ENCODE measurements at places on chromosomes 12 and 14.

GRCh38 chr12:5022025-5022424 lies 21.7 kb upstream of the KCNA5 start:
- no peak for DNase-seq

DNA sequence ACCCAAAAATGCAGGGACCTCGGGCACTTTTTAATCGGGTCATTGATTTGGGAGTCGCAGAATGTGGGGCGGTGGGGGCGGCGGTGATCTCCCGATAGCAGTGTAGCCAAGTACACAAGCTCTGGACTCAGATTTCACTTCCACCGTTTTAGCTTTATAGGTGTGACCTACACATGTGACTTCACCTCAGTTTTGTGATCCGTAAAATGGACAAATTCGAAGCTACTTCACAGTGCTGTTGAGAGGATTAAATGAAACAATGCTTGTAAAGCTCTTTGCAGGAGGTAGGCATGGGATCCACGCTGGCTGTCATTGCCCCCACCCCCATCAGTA lies 478 bp downstream of the RITA1 start:
- no peak for DNase-seq

GRCh38 chr12:68474467-68475204 lies 136.1 kb upstream of the RAP1B start:
- DNase-seq, result no peak

DNA sequence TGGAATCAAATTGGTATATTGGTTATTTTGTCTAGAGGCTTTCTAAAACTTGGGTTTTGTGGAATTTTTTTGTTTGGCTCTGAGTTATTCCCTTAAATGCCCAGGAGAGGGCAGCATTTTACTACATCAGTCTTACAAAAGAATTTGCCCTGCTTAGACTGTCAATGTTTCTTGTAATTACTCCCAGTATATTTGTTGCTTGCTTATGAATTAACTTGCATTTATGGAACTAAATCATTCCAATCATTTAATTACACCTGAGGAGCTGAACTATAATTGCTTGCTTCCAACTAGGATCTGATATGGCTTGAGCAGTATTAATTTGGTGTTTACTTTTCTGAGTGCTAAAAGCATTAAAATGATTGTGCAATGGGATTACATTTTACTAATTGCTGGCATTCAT lies 48.7 kb downstream of the MIPOL1 start:
- no peak for DNase-seq

- DNase-seq, result no peak
Measured at GRCh38 chr14:75714991-75715390, 53.9 kb downstream of the TTLL5 start.

- no peak for DNase-seq
Measured at GRCh38 chr12:109900752-109901580, 892 bp downstream of the TCHP start.

DNA sequence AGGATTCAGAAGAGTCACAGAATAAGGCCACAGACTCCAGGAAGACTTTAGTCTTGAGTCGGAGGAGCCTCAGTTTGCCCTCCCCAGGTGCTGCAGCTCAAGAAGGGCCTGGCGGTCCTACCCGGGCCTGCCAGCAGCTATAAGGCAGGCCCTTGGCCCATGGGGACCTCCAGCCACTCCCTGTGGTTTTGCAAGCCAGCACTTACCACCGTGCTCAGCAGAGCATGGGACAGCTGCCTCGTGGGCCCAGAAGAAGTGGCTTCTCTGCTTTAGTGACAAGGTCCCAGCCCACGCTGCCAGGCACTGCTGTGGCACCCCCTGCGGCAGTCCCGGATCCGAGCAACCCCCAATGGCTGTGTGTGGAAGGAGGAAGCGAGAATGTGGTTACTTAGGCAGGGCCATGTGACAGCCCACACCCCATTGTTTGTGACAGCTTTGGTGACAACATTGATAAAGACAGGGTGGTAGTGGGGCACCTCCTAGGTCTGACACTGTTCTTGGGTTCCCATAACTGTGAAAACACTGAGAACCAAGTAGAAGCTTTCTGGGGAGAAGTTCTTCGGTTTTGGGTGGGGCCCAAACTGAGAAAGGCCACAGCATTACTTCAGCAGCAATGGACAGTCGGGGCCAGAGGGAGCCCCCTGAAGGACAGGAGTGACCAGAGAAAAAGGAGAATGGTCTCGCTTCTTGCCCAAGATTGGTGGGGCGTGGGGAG lies at the start of gene SELPLG:
Gene SELPLG, minus strand, starts transcription at position 361 of the 715 bp plus-strand sequence. CDS start 9,587 bp downstream, outside the sequence.
- DNase-seq, result peak; percentile 56

DNA sequence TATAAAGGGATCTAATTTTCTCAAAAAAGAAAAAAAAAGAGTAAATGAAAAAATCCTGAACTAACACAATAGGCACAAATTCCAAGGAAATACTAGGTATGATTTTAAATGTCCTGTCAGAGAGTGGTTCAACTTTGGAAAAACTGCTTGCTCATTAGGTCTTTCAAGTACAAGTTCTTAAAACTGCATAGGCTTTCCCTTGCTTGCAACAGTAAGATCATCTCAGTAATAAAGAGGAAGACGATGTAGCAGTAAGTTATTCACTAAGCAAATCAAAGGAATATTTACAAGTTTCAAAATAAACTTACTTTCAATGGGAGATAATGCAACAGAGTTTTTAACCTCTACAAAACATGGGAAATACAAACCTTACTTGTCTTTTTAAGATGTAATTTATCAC lies 21.6 kb downstream of the CORO1C start:
- DNase-seq, result no peak

- no peak for DNase-seq
Measured at GRCh38 chr14:74577247-74577947, 34.6 kb downstream of the LTBP2 start.

DNA sequence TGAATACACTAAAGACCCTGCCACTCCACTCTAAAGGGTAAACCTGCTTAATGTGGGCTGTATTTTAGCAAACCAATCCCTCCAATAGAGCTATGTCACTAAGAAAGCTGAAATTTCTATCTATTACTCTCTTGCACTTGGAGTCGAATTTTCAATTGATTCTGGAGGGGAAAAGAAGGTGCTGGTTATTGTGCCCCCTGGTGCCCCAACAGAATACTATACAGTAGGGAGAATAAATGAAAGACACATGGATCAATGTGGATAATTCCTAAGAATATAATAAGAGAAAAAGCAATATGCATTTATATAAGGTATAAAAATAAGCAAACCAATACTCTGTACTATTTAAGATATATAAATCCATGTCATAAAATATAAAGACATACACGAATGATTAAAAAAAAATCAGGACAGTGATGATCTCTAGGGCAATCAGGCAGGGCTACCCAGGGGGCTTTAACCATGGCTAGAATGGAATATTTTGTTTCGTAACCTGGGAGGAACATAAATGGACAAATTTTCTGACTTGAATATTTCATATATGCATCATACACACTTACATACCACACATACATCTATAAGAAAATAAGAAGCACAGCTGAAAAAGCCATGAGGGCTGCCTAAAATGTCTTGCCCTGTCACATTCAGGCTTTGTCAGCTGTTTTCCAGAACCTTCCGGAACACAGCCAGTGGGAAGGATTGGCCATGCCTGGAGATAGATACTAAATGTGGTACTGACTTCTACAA lies 54.4 kb downstream of the EFCAB11 start:
- no peak for DNase-seq

GRCh38 chr14:57871459-57872080 lies 5.7 kb upstream of the SLC35F4 start:
- no peak for DNase-seq

DNA sequence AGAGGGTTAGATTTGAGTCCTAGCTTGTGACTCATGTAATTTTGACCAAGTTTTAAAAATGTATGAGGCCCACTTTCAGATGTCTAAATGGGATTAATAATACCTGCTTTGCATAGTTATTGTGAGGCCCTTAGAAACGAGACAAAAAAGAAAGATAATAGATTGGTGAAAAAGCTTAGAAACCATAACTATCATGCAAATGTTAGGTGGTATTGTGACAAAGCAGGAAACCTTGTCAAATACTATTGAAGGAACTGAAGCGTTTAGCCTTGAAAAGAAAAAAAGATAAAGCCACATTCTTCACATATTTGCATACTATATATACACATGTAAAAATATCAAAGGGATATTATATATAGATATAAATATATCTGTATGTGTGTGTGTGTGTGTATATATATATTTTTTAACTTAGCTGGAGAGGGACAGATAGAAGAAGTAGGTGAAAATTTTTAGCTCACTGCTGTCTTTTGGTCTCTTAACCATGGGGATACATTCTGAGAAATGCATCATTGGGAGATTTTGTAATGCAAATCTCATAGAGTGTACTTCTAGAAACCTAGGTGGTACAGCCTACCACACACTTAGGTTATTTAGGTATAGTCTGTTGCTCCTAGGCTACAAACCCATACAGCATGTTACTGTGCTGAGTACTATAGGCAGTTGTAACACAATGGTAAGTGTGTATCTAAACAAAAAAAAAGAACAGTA lies 270.3 kb downstream of the CCDC91 start:
- no peak for DNase-seq

GRCh38 chr12:25557830-25558436 lies 4.8 kb upstream of the LMNTD1 start:
- no peak for DNase-seq

DNA sequence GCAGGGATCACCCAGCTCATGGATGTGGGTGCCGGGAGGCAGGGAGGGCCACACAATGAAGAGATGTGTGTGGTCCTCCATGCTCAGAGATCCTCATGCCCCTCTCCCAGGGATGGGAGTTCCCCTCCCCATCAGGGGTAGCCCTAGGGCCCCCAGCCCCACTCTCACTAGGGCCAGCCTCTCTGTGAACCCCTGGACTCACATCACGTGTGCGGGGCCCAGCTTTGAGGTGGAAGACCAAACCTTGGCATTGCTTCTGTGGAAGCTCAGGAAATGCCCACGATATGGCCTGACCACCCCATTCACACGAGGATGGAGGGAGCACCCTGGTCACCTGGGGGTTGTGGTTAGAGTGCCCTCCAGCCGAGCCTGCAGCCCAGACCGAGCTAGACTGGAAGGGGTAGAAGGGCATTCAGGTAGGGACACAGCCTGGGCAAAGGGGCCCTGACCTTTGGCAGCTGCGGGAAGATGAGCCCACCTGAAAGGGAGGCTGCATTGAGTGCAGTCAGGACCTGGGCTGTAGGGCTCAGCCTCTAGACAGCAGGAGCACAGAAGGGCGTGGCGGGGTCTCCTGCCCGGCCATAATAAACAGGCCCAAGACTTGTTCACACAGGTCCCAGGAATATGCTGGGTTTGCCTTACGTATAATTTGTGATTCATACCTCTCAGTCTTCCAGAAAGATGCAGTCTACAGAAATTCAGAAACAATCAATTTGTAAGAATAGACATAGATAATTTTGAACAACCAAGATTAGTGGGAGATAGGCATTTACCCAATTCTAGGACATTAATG lies 34.8 kb upstream of the RCOR1 start:
- DNase-seq, result no peak

DNA sequence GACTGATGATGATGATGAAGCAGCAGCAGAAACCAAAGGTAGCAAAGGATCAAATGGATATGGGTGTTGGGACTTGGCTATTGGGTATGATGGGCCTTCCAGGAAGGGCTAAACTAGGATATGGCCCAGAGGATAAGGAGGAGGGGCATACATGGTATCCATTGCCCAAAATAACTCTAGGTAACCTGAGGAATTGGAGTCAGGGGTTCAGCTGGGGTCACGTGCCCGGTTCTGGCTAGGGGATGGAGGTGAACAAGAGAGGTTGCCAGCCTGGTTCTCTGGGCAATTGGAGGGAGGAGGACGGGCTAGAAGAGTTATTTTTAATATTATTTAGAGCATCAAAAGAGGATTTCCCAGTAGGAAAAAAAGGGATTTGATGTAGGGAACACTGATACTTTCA lies 2.7 kb upstream of the ANKRD52 start:
- no peak for DNase-seq

DNA sequence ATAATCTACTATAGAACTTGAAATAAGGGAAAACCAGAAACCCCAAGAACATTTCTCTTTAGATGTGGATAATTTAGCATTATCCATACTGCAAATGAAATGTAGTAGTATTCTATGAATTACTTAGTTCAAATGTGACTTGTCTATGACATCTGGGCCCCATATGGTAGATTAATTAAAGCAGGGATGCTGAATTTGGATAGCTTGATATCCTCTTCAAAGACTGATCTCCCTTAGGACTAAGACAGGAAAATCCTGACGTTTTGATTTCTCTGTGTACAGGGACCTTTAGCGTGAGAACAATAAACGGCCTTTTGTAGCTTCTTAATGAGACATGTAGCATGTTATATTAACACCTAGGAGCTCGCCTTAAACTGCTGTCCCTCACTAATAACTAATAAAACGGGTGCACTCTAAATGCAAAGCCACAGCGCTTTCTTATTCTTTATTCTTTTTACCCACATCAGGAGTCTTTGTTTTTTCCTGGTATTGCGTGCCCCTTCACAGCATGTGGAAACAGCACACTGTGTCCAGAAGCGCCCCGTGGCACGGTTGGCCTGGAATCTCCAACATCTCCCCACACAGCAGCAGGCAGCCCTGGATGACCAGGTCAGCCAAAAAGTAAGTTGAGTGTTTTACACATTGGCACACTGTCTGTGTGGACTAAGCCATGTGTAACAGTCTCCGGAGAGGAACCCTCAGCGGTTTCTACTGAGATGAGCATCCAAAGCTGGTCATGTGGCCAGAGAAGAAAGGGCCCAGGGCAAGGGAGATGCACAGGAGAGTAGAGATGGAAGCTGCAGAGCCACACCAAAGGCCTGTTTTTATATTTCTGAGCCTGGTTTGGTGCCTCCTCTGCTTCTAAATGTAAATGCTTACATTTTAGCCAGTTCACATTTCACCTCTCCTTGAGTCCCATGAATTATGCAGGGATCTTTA lies 93.1 kb downstream of the SRGAP1 start:
- DNase-seq, result no peak

DNA sequence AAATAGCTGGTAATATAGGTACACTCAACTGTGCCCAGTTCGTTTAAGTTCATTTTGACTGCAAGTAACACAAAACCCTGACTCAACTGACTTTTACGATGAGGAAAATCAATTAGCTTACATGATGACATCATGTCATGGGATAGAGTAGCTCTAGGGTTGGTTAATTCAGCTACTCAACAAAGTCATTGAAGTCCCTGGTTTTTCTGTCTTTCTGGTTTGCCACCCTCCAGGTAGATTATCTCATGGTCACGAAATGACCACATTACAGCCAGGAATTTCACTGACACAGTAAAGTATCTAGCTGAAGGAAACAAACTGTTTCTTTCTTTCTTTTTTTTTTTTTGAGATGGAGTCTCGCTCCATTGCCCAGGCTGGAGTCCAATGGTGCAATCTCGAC lies 68.5 kb upstream of the FUT8 start:
- DNase-seq, result no peak

GRCh38 chr14:64549791-64550620 lies at the start of gene PPP1R36:
Gene PPP1R36, plus strand, starts transcription at chr14:64549961. Its CDS starts 37 bp downstream, at chr14:64549998.
- no peak for DNase-seq
